ENCODE measurements at places on chromosomes 3 and 15.

- DNase-seq, result no peak
Measured at GRCh38 chr3:137332297-137332696, 374.5 kb downstream of the IL20RB start.

DNA sequence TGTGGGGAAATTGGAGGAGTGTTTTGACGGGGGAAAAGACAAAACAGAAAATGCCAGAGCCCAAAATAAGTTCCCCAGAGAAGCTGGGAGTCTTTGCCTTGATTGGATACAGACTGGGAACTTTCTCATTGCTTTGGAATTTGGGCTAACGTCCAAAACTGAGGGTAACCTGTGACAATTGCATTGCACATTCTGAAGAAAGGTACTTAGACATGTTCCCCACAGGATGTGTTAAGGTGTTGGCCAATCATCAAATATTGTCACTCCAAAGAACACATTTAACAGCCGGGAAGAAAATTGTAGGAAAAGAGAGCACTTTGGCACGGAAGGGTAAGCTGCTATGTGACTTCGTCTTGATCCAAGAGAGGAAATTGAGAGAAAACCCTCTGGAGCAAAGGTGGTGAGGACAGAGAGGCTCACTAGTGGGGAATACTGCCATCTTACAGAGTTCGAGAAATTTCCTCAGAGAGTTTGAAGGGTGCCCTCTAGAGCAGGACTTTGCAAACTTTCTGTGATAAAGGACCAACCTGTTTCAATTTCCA is 619.5 kb upstream of the TBL1XR1 start:
- DNase-seq, result no peak

DNA sequence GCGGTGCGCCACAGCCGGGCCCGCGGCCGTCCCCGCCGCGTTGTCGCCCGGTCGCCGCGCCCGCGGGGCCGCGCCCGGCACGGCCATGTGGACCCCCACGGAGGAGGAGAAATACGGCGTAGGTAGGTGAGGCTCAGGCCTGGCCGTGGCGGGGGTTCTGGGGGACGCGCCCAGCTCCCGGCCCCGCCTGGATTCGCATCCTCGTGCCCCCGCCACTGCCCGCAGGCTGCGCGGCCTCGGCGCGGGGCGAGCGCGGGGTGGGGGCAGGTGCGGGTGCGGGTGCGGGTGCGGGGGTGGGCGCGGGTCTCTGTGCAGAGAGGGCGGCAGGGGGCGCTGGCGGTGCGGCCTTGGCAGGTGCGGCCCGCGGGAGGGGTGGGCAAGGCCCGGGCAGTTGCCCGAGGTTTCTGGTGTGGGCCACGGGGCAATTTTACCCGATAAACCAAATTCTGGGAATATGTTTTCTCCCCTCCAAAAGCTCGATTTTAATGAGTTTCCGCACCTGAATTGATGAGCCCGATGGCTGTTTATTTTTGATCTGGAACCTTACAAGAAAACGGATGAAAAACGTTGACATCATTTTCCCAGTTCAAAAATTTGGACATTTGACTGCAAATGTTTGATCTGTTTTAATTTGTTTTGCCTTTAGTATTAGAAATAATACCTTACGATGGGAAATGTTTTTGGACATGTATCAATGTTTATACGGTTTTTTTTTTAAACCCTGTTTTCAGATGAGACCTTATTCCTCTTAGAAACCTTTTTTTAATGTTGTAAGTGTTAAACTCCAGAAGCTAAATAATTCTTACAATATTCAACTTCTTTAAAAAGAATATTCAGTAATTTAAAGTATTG is 678 bp downstream of the DOCK3 start:
- peak; percentile 77 for DNase-seq

GRCh38 chr15:33022629-33023028 is 171.9 kb downstream of the FMN1 start:
- peak; percentile 29 for DNase-seq

GRCh38 chr3:17442332-17443049 is 299.9 kb downstream of the TBC1D5 start:
- DNase-seq, result no peak

DNA sequence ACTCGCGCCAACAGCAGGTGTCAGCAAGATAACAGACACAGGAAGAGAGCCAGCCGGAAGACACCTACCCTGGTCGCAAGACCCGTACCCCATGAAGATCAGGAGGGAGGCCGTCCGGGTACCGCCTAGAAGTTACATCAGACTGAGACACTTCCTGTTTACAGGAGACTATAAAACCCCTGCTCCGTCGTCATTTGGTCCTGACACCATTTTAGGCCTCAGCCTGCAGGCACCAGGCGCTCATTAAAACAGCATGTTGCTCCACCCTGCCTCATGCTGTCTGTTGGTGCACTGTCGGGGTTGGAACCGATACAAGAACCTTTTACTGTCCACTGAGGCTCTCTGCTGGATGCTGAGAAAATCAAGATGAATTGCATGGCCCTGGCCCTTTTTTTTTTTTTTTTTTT is 15.6 kb upstream of the PRTG start:
- no peak for DNase-seq

DNA sequence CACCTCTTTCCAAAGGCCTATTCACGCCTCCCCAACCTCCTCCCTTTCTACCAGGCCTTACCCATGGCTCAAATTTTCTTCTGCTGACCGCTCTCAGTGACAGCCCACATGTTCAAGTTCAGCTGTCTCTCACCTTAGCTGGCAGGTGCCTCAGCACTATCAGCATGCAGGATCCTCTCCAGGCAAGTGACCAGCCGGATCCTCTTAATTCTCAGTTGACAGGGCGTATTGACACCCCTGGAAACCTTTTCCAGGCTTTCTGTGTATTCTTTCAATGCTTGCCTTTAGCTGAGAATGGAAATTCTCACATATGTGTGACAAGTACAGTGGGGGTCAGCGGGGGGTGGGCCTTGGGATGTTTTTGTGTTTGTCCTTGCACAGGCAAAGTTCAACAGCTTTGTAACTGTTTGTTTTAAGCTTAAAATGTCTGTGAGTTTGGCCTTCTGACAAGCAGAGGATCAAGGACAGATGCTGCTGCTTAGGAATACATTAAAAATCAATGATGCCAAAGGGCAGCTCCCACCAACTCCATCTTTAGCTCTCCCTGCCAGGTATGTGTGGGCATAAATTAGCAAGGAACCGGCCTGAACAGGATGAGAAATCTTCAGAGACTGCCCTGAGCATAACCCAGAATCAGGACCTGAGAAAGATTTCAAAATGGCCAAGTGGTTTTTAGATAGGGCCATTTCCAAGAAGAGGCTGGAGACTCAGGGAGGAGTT is 17.4 kb upstream of the BDH1 start:
- DNase-seq, result no peak

GRCh38 chr15:47331829-47332393 is 385.4 kb upstream of the SEMA6D start:
- no peak for DNase-seq

- no peak for DNase-seq
Measured at GRCh38 chr3:9754678-9755077, 4.9 kb downstream of the OGG1 start.

DNA sequence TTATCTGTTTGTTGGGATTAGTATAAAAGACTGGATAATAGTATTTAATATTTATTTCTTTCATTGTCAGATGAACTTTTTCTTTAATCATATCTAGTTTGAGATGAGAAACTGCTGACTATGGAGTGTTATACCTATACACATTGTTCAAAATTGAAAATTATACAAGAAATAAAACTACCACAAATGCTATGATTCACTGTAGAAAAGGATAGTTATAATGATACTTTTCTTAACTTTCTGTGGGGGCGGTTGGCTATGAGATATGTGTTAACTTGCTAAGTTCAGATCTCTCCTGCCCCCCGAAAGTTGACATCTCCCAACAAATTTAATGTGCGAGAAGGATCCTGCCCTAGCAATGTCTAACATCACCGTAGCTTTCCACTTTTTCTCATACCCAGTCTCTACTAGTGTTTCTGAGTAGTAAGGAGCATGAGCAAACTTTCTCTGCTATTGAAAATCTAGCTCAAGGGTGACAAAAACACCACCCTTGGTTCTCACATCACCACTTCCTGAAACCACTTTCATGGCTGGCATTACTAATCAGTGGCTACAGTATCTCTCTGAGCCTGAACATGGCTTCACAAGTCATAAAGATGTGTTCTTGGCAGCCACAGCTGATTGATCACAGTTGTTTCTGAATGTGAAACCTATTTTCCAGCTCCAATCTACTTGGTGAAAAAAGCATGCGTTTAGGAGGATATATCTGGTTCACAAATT is 15.8 kb upstream of the SAMMSON start:
- DNase-seq, result no peak

GRCh38 chr3:56003129-56003528 is 465.1 kb downstream of the ERC2 start:
- no peak for DNase-seq

GRCh38 chr3:139894643-139894989 is 40.4 kb upstream of the CLSTN2 start:
- no peak for DNase-seq

- DNase-seq, result no peak
Measured at GRCh38 chr3:126704494-126705214, 614 bp downstream of the CHCHD6 start.

DNA sequence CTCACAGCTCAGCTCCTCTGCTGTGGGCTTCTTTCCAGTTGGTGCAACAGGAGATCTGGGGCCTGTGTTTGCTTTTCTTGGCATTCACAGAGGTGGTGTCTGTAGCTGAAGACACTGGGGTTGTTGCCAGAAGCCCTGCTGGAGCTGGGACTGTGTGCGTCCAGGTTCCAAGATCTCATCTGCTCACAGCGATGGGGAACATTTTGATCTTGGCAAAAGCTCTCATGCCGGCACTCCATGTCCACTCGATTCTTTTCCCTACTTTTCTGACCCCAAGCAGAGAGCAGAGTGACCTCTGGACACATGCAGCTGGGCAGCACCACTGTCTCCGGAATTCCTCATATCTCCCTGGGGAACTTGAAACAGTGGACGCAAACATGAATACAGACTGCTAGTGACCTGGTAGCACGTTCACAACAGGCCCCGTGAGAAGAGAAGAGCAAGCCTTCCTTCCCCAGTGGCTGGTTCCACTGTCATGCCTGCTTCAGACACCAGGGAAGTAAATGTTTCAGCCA is 36.1 kb upstream of the MECOM start:
- peak; percentile 3 for DNase-seq

GRCh38 chr15:91225741-91226140 is 125.7 kb downstream of the SV2B start:
- no peak for DNase-seq

- DNase-seq, result no peak
Measured at GRCh38 chr15:56341201-56341600, 24.0 kb upstream of the TEX9 start.
